ENCODE measurements at places on chromosomes 6 and 20. TPM values are rescaled to one million over a fixed set of nuclear protein-coding genes. Genes with fewer than 3 reads are reported as not detected.

DNA sequence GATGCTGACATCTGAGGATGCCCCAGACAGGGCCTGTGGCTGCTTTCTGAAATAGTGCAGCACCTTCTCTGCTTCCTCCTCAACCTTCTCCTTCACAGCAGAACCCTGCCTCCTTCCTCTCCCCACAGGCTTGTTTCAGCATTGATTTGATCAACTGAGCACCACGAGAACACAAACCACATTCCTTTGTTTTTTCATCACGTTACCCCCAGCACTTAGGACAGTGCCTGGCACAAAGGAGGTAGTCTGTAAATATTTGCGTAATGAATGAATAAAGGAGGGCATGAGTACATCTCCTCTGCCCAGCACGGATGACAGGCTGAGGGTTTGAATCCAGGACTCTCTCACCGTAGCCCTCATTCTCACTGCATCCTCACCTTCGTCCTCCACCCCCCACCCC, 21.3 kb upstream of the WFDC2 start:
- DNase-seq, result no peak

GRCh38 chr20:29302979-29303644, 1954.4 kb upstream of the DEFB115 start:
- DNase-seq, result no peak

The TBC1D32 gene
- total RNA-seq, result 5.7 TPM

The FAM83B gene
- total RNA-seq, result 0.04 TPM

DNA sequence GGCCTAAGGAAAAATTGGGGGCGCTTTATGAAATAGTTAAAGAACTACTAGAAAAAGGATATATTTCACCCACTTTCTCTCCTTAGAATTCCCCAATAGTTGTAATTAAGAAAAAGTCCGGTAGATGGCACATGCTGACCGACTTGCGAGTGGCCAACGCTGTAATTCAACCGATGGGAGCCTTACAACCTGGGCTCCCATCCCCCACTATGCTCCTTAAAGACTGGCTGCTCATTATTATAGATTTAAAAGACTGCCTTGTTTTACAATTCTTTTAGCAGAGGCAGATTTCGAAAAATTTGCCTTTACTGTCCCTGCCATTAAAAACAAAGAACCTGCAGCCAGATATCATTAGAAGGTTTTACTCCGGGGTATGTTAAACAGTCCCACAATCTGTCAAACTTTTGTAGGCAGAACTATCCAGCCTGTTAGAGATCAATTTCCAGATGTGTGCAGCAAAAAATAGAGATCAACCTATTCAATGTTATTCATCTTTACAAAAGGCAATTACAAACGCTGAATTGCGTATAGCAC, 58.5 kb upstream of the PRSS16 start:
- peak; percentile 29 for DNase-seq

The TEAD3 gene
- total RNA-seq, result 0.33 TPM

DNA sequence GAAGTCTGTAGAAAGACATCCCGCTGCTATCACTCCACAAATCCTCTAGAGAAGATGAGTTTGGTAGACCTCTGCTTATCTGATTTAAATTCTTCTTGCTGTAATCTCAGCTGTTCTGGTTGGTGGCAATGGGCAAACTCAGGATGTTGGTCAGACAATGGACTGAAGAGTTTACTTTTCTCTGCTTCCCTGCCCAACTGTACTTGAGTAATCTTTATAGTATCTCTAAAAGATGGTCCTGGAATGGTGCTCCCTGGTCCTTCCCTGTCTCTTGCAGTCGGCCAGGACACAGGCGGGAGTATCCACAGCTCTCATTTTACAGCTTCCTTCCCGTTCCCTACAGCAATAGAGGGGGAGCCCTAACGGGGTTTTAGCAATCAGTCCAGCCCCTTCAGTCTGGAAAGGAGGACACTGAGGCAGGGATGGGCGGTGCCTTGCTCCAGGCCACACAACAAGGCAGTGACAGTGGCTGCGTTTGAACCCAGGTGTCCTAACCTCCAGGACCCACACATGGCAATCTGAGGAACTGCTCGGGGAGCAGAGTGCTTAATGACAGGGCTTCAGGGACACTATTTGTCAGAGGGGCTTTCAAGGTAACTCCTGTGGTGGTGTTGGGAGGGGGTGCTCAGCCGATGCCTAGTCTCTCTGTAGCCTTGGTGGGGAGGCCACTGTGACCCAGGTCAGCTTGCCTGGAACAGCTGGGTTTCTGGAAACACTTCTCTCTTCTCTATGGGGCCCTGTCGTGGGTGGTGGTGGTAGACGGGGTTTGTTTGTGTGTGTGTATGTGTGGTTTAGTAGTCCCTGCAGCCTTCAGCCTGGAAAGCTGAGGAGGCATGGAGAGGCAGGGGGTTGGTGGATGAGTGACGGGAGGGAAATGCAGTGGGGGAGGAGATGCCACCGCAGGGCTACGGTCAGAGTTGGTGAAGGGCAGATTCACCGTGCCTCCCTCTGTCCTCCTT, 9.5 kb upstream of the VEGFA start:
- DNase-seq, result no peak

GRCh38 chr20:24782801-24783630, 166.1 kb upstream of the CST7 start:
- no peak for DNase-seq

The RNF39 gene
- total RNA-seq, result not detected

- no peak for DNase-seq
Observed at GRCh38 chr6:18262702-18263417, 1.5 kb downstream of the DEK start.

The NKX2-4 gene
- not detected for total RNA-seq

DNA sequence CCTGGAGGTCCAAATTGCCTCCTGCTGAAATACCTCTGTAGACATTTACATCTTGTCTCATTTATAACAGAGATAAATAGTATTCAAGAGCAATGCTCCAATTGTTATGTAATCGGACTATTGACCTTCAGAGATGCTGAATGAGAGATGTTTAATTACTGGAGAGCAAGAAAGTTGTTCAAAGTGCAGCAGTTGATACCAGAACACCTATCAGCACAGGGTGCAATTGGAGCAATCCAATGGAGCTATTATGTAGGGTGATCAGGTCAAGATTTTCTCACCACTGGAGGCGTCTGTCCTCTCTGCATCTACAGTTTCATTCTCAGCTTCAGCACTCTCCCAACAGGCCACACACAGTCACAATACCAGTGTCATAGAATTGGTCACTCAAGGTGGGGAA, 19.5 kb upstream of the TMX4 start:
- no peak for DNase-seq

The GPR6 gene
- not detected for total RNA-seq

GRCh38 chr6:11822346-11822745, 43.7 kb upstream of the ADTRP start:
- no peak for DNase-seq

DNA sequence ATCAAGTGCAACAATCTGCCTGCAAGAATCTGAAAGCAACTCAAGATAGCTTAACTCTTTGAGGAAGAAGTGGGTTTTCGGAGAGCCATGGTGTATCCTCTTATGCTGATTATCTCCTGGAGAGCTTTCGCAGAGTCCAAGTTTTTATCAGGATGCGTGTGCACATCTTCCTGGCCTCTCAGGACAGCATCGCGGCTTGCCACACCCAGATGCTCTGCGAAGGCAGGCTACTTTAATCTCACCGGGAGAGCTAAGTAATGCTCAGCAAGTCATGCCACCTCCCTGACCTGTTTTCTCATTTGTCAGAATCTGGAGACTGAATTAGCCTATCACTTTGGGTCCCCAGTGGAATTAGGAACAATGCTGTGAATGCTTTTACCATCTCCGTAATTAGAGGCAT, 52.9 kb downstream of the TTI1 start:
- DNase-seq, result no peak

The SIRPB2 gene
- 1.2 TPM for total RNA-seq

GRCh38 chr20:46683668-46683938, 5.6 kb downstream of the TP53RK start:
- DNase-seq, result no peak

GRCh38 chr20:50469796-50470195, 40.4 kb upstream of the PTPN1 start:
- no peak for DNase-seq

The FARS2 gene
- 47.8 TPM for total RNA-seq

The GLP1R gene
- total RNA-seq, result not detected

DNA sequence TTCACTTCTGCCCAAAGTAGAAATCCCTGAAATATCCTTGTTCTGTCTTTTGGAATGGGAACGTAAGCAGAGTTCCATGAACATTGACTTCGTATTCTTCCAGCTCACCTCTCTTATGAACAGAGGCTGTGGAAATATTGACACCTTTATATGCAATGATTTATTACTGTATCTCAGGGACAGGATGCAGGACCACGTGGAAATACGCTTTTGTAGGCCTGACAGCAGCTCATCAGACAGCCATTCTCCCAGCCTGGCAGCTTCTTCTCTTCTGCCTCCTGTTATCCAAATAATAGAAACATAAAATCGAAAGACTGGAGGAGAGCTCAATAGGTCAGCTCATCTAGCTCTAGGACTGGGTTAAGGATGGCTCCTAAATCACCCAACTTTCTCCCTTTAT, 106.2 kb upstream of the DTNBP1 start:
- no peak for DNase-seq

DNA sequence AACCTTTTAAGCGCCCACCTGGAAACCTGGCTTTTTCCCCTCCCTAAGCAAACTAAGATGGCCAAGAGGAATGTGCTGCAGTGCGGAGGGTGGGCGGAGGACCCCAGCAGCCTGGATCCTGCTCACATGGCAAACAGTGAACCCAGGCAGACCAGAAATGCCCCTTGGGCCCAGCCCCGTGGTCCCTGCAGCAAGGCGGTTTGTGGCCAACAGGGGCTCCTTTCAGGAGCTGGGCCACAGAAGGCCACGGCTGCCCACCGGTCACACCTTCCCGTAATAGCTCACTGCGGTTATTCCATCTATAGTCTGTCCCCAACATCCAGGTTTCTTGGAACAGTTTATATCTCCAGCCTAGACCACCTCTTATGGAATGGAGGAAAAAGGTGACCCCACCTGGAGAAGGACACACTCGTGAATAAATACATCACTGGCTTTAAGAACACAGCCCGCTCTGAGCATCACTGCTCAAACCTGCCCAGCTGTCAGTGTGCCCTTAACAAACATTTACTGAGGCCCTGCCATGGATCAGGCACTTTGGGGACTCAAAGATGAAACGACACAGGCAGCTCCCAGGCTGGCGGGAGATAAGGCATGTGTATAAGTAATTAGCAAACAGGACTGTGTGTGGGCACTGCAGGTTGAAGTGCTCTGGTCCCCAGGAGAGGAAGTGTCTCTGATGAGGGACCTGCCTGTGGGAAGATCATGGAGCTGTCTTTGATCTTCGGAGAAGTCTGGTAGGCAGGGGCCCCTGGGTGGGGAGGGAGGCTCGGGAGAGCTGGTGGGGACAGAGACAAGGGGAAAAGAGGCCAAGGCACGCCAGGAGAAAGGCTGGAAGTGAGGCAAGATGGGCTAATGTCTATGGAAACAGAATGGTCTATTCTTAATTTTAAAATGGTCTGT, 3.2 kb upstream of the TUBB1 start:
- DNase-seq, result no peak

DNA sequence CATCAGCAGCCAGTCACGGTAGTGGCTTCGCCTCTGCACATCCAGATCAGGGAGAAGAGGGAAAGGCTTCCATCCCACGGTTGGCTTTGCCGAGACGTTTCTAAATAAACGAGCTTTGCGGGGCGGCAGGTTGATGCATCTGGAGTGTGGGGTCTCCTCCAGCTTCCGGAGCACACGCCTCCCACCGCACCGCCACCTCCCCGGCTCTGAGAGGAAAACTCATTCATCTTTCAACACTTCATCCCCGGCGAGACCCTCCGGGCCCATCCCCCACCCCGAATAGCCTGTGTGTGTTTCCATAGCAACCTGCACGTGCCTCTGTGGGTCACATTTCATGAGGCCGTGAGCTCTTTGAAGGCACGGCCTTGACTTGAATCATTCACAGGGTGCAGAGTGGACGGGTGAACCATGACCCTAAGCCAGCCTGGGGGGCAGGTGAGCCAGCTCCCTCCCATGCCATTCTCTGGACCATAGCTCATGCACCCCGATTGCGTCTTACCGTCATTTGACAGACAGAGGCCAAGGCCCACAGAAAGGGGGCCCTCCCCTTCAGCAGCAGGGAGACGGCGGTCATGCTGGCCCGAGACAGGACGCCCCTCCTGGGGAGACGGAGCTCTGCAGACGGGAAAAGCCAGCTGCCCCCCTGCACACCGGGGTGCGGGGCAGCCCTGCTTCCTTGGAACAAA, 16.2 kb upstream of the CHRNA4 start:
- DNase-seq, result no peak

DNA sequence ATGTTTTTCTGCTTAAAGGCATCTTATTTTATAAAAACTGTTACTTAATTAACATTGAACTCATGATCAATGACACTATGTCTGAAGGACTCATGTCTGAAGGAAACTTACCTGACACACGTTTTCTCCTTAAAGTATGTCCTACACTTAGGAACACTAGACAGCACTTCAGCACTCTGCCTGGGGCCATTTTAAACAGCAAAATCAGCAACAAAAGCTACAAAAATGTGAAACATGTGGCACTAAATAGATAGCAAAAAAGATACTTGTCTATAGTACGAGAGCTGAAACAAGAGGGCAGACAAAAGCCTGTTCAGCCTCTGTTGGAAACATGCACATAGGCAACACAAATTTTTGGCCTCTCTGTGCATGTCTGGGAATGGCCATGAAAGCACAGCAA, 93.5 kb upstream of the TMEM30A start:
- DNase-seq, result no peak

The CD40 gene
- 12.7 TPM for total RNA-seq

DNA sequence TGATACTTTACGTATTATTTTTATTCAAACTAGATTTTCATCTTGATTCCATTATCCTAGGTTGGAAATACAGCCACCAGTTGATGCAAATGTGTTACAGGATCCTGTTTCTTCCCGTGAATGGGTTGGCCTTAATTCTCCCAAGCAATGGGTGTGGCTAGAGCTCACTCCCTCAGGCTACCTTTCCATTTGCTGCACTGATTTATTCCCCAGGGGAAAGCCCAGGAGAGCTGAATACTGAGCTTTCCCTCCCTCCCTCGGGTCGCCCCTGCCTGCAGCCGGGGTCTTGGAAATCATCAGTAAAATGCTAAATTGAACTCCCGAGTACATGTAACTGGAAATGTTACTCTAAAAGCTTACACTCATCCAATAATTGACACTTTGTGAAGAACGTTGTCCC, 9.9 kb downstream of the SMOC2 start:
- DNase-seq, result no peak

GRCh38 chr6:11381801-11382513, 149.5 kb upstream of the NEDD9 start:
- DNase-seq, result no peak

The PRKN gene
- total RNA-seq, result 0.59 TPM

The NOTCH4 gene
- 20.1 TPM for total RNA-seq

GRCh38 chr20:11305406-11305805, 612.3 kb upstream of the BTBD3 start:
- no peak for DNase-seq

GRCh38 chr6:123203928-123204327, 207.9 kb downstream of the CLVS2 start:
- DNase-seq, result no peak

DNA sequence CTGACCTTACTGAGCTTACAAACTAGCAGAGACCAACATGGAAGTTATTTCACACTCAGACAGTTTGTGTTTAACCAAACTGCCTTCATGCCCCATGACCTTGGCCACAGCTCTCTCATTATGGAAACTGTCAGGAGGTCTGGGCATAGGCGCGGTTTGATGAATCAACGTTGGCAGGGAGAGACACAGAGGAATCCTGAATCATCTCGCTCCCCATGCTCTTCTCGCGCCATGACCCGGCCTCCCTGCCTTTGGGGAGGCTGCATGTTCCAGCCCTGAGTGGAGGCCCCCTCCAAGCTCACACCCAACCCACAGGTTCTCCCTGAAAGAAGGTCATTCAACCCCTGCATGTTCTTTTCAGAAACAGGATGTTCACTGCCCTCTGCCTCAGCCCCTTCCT, 15.9 kb upstream of the GDAP1L1 start:
- no peak for DNase-seq
